ENCODE measurements at places on chromosomes 7 and 10.

DNA sequence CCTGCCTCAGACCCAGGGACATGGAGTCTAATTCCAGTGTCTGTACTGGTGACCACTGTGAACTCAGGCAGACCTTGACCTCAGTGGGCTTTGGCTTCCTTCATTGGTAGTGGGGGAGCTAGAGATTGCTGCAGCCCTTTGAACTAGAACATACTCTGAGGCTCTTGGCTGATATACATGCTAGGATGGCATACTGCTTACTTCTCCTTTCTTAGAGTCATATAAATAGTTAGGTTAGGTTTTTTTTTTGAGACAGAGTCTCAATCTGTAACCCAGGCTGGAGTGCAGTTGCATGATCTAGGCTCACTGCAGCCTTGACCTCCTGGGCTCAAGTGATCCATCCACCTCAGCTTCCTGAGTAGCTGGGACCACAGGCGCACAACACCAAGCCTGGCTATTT, 49.7 kb downstream of the TMEM178B start:
- DNase-seq, result no peak

GRCh38 chr10:107059068-107059804, 105.3 kb downstream of the SORCS1 start:
- DNase-seq, result no peak

GRCh38 chr7:129495987-129496386, 6.3 kb upstream of the SMKR1 start:
- no peak for DNase-seq

DNA sequence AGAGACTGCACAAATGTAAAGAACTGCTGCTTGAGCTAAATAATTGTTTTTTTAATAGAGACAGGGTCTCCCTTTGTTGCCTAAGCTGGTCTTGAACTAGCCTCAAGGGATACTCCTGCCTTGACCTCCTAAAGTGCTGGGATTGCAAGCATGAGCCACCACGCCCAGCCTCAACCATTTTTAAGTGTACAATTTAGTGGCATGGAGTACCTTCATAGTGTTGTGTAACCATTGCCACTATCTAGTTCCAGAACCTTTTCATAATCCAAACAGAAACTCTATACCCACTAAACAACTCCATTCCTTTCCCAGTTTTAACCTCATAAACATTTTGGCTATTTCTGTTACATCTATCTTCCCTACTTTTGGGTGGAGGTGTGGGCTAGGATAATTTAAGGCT, 6.7 kb downstream of the EIF4H start:
- DNase-seq, result no peak

DNA sequence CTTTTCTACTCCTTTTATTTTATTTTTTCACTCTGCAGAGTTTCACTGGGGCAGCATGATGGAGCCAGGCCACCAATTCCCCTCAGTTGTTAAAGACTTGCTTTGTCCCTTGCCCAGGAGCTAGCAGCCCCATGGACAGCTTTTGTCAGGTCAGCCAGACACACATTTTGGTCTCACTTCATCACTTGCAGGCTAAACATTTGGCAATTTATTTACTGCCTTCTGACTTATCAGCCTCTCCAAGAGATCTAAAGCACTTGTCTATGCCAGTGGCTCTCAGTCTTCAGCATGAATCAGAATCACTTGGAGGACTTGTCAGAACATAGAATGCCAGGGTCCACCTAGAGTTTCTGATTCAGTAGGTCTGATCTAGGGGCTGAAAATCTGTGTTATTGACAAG, 66.4 kb upstream of the GDF10 start:
- no peak for DNase-seq

DNA sequence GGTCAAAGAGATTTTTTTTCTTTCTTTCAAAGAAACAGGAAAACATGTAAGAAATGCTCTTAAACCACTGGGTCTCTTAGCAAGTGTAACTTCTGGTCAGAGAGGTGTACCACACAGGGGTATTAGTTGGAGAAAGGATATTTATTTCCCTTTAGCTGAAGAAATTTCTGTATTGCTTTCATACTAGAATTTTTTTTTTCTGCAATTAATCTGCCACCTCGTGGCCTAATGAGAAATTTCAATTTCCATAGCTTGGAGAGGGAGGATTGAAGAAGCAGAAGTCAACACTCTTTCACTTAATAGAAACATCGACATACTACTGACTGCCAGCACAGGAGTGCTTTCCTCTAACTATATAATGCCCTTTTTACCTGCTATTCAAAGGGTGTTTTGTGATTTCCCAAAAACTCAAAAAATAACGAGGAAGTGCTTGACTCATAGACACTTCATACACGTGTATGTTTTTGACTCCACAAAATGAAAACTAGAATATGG, 177.6 kb upstream of the NAMPT start:
- no peak for DNase-seq

Measured in GM12891 (cell line).